Activated CD8-positive, alpha-beta memory T cell treated with anti-CD3 and anti-CD28 coated beads for 1 hour (primary cell): ENCODE measurements at places on chromosomes 4 and X.
A peak's percentile ranks its signal among the peaks of the same experiment; 100 is the strongest.

GRCh38 chr4:146550161-146550560, 28.4 kb upstream of the SLC10A7 start:
- no peak for DNase-seq

DNA sequence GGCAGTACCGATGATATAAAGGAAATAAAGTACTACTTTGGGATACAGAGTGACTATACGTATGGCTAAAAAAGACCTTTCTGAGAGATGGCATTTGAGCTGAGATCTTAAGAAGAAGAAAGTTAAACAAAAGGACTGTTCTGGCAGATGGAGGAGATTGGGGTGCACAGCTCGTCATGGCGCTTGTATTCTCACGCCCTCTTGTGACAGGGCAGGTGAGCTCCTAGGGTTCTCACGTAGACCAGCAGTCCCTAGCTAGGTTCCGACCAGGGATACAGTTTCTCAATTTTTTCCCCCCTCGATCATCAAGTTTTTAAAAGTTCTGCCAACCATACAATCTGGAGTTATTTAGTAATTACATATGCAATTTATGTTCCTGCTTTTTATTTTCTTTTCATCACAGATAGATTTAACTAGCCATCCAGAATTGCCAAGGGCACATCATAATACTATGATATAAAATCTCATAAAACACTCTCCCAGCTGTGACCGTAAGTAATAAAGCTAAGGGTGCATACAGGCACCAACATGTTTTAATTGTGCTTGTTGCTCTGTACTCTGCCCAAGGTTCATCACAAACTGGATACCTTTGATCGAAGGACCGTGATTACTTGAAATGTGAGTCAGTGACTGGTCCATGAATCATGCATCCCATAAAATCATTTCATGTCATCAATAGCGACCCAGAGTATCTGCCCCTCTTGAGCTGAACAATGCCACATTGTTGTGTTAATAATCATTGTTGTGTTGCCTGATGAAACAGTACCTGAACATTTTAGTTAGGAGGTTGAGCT, 69.4 kb upstream of the ZNF518B start:
- DNase-seq, result no peak

GRCh38 chrX:44068043-44068442, 94.9 kb upstream of the NDP start:
- DNase-seq, result no peak

DNA sequence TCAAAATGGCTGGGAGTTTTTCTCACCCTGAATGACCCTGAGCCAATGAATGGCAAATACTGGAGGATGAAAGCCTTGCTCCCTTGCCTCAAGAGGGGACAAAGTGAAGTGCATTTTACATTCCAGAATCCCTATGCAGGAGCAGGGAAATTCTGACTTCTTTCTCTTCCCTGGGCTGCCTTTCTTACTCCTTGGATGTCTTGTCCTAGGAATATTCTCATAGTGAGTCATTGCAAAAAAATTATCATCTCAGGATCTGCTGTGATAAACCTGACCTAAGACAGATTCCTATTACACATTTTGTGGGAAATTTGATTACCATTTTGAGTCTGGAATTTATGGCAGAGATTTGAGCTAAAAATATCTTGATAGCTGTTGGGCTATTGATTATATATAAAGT, 199.9 kb downstream of the TMA16 start:
- DNase-seq, result no peak

DNA sequence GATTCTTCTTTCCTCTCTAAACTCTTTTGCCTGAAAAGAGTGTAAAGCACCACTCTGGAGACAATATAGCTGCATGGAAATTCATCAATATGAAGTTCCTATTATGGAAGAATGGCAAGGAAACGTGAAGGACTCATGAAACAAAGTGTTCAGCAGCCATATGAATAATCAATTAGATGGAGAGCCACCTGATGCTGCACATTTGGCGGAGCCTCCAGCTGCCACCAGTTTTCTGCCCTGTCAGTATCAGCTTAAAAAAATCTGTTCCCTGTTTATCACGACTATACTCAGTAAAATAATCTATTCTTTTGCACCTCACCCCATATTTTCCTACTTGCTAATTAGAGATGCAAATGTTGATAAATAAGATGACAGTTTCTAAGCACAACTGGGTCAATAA, 276.0 kb downstream of the UNC5C start:
- no peak for DNase-seq

GRCh38 chr4:1241466-1241935, 7.4 kb downstream of the CTBP1 start:
- no peak for DNase-seq

- no peak for DNase-seq
Measured at GRCh38 chrX:109720947-109721346, 12.1 kb downstream of the ACSL4 start.

GRCh38 chr4:148539387-148539786, 97.2 kb upstream of the NR3C2 start:
- no peak for DNase-seq

- no peak for DNase-seq
Measured at GRCh38 chrX:37846558-37846933, 825 bp downstream of the DYNLT3 start.

DNA sequence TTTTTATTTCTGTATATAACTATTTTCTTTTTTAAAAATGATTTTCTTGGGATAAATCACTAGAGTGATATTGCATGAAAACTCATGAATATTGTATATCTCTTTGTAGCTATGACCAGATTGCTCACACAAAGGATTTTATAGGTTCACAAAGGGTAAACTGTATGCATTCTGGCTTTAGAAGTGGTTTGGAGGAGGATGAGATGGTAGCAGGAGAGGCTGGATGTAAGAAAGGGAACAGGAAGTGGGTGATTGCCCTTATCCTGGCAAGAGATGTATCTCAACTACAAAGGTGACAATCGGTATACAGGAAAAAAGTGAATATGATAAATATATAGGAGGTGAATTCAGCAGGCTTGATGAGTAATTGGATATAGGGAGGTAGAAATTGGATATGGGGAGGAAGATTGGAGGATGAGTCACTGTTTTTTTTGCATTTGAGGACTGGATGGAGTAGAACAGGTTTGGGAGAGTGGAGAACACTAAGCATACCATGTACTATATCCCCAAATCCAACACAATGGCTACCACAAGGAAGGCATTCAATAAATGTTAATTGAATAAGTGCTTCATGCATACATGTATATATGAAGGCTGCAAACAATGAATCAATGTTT, 9.9 kb downstream of the FGG start:
- no peak for DNase-seq

DNA sequence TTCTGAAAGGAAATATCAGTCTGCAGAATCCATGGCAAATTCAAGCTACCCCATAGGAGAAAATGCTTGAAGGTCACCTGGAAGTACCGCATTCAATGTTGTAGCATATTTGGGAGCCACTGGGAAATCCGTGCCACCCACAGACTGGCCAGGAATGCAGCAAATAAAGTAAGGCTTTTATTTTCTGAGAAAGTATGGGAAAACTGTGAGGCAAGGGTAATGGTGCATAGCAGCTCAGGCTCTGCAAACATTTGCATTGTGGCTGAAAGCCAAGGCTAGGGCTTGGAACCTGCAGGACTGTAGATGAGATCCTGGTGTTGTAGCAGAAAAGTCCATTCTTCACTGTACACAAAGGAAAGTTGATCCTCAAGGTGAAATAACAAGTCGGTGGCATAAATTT, 450.9 kb upstream of the NR3C2 start:
- no peak for DNase-seq

- DNase-seq, result no peak
Measured at GRCh38 chr4:2954358-2955185, 8.6 kb downstream of the NOP14 start.

DNA sequence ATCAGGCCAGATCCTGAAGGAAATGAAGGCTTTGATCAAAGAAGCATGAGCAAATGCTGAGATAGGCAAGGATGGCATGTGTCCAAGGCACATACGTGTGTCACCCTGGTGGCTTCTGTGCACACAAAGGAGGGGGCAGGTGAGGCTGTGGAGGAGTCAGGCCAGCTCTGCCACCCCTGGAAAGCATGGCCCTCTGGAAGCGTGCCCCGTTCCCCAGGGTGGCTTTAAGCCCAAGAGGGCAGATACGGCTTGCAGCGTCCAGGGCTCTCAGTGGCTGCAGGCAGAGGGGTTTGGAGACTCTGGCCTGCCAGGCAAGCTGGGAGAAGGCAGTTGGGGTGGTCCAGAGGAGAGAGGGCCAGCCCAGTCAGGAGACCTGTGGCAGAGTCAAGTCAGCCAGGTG, 25.6 kb downstream of the PNMA6E start:
- DNase-seq, result no peak

- no peak for DNase-seq
Measured at GRCh38 chrX:19720661-19721060, 166.7 kb downstream of the SH3KBP1 start.

- DNase-seq, result no peak
Measured at GRCh38 chr4:8381814-8382581, 58.5 kb downstream of the ACOX3 start.

DNA sequence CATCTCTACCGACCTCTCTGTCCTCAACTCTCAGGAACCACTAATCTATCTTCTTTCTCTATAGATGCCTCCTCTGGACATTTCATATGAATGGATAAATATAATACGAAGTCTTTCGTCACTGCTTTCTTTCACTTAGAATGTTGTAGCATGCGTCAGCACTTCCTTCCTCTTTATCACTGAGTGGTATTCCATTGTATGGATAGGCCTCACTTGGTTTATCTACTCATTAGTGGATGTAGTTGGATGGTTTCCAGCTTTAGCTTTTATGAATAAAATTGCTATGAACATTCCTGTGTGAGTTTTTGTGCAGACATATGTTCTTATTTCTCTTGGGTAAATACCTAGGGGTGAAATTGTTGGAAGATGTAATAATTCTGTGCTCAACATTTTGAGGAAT, 528.2 kb upstream of the FAT1 start:
- no peak for DNase-seq

GRCh38 chrX:153772316-153773217, 8.3 kb upstream of the SRPK3 start:
- no peak for DNase-seq

GRCh38 chr4:114076899-114077570, 97.6 kb upstream of the ARSJ start:
- no peak for DNase-seq

DNA sequence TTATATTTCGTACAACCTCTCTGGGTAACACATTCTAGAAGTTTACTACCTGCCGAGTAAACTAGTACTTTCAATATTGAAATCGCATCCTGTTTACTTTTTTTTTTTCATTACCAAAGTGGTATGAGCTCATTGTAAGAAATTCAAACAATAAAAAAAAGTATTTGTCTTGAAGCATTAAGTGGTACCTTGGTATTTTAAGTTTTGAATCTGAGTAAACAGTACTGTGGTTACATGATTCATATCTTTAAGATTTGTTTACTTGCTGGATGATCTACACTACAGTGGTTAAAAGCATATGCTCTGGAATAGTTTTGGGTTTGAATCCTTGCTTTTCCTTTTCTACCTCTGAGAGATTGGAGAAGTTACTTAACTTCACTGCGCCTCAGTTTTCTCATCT, 3.8 kb upstream of the MMGT1 start:
- no peak for DNase-seq

- no peak for DNase-seq
Measured at GRCh38 chr4:123889507-123889906, 492.9 kb downstream of the SPRY1 start.

DNA sequence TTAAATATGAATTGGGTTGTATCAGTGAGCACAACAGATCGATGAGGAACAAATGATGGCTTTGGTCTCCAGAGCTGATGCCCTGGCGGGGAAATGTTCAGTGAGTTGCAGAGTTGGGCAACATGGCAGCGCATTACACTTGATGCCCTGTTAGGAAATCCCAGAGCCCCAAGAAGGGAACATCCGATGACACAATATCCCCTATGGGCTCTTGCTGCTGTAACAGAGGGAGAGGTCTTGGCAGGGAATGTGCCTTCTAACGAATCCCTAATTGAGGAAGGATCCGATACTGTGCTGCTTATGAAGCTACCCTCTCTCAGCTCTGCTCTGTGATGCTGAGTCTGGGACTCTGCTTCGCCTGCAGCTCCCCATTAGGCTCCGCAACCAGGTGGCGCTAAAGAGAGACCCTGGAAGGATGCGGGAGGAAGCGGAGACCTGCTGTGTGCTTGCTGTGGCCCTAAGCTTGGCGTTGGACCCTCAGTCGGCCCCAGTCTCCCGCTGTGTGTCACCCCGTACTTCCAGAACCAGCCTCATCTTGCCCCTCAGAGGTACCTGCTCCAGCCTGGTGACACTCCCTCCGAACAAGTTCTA, 38.9 kb downstream of the PDHA1 start:
- peak; percentile 22 for DNase-seq
